DMS53 (cell line): ENCODE measurements at places on chromosomes 1 and 21.

DNA sequence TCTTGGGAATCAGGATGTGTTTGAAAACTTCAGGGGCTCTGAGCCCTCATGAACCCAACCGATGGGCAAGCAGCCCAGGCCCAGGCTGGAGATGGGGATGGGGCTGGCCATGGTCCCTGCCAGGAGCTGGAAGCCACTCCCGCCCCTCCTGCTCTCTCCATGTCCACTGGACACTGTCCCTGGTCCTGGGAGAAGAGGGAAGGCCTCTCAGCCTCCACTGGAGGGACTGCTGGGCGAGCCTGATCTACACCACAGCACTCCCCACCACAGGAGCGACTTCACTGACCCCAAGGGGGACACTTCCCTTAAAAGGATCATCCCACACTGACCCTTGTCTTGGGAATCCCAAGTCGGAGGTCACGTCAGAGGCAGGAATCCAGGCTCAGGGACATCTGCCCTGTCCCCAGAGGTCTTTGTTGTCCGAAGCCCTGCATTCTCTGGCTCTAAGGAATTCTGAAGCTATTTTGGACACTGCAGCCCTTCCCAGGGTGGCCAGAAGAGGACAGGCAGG lies 16.9 kb upstream of the COL18A1 start:
- no peak for DNase-seq

DNA sequence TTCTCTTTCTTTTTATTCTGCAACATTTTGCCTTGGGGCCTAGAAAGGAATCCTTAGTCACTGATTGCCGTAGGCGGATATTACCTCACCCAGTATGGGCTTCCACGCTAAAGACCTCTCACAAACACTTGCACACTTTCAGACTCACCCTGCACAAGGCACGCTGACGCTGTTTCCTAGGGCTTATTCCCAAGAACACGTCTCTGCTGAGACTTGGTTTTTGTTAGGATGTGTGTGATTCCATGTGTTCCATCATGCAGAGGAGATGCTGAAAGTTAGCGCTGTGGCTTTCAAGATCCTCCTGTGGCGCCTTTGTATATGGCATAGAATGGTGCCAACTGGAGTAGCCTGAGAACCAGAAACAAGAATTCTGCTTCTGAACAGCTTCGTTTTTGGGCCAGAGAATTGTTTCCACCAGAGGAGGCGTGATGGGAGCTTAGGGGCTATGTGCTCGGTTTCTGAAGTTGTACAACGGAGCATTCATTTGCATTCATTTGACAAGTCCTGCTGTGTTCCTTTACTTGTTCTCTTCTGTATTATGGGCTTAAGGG lies 297.0 kb downstream of the DISC1 start:
- peak; percentile 50 for DNase-seq

- DNase-seq: peak; percentile 16
These were observed 268.9 kb downstream of the TGFB2 start for GRCh38 chr1:218614031-218614430.

DNA sequence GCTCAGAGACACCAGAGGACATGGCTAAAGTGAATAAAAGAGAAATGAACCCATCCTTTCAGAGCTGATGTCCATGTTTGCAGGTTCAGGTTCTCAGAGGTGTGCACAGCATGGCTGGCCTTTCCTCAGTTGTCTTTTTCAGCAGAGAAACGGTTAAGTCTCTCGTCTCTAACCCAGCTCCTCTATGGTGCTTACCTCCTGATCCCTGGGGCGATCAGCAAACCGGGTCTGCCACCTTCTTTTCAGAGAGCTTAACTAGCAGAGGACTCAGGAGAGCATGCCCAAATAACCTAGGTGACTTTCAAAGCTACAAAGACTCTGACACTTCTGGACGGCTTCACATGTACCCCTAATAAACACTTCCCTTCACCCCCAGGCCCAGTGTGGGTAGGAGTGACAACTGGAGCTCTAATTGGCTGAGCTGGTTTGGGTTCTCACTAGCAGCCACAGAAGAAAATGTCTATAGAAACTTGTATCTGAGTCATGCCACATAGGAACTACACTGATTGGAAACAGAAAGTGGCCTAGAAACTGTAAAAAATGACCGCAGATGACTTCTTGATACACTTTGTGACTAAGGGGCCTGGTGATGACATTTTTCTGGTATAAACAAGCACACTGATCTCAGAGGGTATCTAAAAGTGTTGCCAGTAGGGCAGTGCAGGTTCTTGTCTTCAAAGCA lies at the start of gene AIM2:
Gene AIM2 (minus strand): TSS at position 329 of the 682 bp plus-strand sequence. CDS start 3,267 bp downstream, outside the sequence.
- no peak for DNase-seq

DNA sequence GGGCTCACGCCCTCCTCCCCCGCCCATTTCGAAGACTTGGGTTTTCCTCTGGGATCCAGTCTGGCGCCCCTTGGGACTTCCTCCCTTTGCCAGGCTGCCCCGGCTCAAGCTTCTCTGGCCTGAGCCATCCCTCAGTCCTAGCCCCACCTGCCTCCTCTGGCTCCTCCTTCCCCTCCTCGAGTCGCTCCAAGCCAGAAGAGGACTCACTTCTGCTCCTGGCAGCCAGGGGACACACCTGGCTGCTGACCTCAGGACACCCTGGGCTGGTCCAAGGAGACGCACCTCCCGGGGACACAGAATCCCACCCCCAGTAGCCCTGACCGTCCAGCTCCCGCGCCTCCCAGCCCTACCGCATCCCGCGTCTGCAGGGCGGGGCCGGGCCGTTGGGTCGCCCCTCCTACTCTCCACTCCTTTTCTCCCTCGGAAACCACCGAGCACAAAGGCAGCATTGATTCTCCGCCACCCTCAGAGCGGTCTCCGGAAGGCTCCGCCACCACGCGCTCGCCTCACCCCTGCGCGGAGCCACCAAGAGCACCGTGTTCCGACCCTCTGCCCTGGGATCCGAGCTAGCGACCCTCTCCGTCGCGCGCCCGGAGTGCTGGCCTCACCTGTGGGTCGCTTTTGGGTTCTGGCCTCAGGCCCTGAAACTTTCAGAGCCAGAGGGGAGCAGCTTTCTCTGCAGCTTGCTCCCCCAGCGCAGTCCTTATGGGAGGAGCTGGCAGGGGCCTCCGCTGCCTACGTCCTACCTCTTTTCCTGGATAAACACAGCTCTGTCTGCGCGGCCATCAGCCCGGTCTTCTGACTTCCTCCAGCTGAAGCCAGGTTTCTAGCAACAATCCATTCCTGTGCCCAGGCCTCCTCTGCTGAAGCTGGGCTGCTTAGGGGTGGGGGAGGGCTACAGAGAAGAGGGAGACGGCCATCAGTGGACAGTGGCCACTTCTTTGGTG lies at the start of gene C2CD4D:
Gene C2CD4D (minus strand): TSS at position 364 of the 947 bp plus-strand sequence. CDS start 831 bp downstream, outside the sequence.
- DNase-seq: peak; percentile 99

GRCh38 chr1:205330150-205330549 lies 8.6 kb upstream of the NUAK2 start:
- no peak for DNase-seq

DNA sequence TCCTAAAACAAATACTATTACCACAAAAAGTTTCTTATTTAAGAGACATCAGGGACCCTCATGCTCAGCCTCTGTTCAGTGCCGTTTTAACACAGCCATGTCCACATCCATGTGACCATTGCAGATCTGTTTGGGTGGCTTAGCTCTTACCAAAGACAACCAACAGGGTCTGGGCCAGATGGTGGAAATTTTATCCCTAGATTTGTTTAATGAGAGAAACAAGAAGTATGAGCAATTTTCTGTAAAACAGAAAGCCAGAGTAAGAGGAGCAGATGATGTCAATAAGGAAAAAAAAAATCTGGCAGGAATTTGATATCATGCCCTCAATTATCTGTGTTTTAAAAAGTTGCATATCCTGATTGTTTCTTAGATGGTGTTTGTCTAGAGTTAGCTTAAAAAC lies 299.9 kb downstream of the TM2D1 start:
- peak; percentile 37 for DNase-seq

- peak; percentile 24 for DNase-seq
These were observed 121.8 kb upstream of the RUNX3 start for GRCh38 chr1:25051906-25052305.

GRCh38 chr21:27580276-27580675 lies 613.4 kb upstream of the ADAMTS5 start:
- no peak for DNase-seq

DNA sequence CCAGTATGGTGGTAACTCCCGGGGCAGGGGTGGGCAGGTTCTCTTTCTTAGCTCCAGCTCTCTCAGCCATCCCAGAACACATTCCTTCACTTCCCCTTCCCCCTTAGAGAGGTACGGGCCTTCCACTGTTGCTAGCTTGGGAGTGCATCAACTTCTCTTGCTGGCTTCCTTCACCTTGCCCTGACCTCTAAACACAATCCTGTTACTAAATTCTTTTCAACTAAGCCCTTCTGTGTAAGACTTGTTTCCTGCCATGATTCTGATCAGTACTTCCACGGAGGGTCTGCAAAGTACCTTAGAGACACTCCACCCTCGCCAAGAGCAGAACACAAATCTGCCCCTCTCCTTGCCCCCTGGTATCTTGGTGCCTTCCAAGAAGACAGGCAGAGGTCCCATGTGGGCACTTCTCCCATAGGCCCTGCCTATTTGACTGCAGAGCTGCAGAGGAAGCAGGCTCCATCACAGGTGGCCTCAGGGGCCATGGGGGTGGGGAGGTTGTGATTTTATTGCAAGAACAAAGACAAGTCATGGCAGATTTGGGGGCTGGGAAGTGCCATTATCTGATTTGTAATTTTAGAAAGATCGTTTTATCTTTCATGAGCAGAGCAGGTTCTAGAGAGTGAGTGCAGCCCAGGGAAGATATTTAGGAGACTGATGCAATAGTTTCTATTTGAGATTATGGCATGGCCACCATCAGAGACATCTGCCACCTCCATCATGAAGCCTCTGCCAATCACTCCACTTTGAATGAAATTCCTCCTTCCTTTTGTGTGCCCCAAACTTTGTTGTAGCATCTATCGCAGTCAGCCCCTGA lies 182.5 kb upstream of the JUN start:
- DNase-seq: no peak

- no peak for DNase-seq
These were observed 31.5 kb downstream of the RGS8 start for GRCh38 chr1:182652933-182653332.

- DNase-seq: no peak
These were observed 127.1 kb upstream of the CACYBP start for GRCh38 chr1:174872615-174873058.

GRCh38 chr1:212671342-212672031 lies 28.2 kb downstream of the BATF3 start:
- peak; percentile 98 for DNase-seq

DNA sequence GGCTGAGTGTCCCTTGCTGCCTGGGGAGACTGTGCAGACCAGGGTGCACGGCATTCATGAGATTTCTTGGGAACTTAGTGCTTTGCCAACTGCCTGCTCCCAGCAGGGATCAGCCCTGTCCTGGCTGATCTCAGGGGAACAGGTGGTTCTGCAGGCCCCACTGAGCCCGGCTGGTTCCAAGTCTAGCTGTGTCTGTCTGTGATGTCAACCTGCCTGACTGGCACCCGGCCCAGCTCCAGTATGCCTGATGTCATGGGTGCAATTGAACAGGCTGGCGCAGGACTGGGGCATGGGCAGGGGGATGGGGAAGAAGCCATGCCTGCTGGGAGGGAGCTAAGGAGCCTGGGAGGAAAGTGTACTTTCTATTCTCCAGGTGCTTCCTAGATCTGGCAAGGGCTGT lies 227.1 kb downstream of the GRIK3 start:
- no peak for DNase-seq

DNA sequence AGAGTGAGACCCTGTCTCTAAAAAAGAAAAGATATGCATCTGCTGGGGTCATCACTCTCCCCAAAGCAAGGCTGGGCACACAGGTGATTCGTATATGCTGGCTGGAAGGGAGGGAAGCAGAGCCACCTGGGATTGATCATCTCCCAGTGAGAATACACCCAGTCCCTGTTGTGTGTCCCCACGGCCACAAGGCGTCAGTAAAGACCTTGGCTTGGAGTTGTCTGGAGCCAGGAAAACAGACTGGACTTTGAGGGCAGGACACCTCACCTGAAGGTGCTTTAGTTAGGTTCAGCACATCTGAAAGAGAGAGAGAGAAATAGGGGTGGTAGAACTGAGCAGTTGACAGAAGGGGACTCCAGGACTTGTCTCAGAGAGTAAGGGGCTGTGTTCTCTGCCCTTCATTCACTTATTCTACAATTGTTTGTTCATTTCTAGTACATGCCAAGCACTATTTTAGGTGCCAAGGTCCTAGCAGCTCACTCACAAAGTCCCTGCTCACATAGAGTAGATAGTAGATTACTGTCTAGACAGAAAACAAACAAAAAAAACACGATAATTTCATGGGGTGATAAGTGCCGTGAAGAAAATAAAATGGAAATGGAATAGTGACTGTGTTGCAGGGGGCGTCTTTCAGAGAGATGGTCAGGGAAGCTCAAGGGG lies 13.5 kb downstream of the CITED4 start:
- peak; percentile 90 for DNase-seq

GRCh38 chr1:34759503-34760357 lies at the start of gene GJB4:
Gene GJB4, plus strand, starts transcription at chr1:34759740. Its CDS starts 1,515 bp downstream, at chr1:34761255.
- peak; percentile 15 for DNase-seq

GRCh38 chr1:229231754-229232119 lies 39.2 kb upstream of the RAB4A start:
- peak; percentile 77 for DNase-seq

GRCh38 chr1:65009176-65009575 lies 42.8 kb upstream of the JAK1 start:
- no peak for DNase-seq

- no peak for DNase-seq
These were observed 43.2 kb upstream of the PBX1 start for GRCh38 chr1:164515711-164516331.

GRCh38 chr1:40078512-40079333 lies 18.3 kb downstream of the PPT1 start:
- DNase-seq: peak; percentile 85

DNA sequence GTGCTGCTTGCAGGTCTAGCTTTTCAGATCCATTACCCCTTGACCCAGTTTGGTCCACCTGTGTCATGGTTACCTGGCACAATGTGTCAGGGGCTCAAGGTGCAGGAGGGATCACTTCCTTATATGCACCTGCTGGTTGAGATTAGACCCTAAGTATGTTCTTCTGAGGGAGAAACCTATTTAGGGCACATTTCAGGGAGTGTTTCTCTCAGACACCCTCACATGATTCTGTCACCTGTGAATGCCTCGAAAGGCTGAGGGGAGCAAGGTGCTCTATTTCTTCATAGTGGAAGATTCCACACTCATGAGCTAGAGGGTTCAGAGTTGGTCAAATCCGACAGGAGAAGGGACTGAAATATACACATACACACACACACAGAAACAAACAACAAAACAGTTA lies 15.5 kb downstream of the HSD3B2 start:
- DNase-seq: no peak

- peak; percentile 91 for DNase-seq
These were observed at the start of gene ZFP69 for GRCh38 chr1:40476924-40477677. Gene ZFP69, plus strand, starts transcription at chr1:40477290. Its CDS starts 2,072 bp downstream, at chr1:40479362.

- DNase-seq: no peak
These were observed 4.9 kb downstream of the CD1A start for GRCh38 chr1:158259117-158259516.

DNA sequence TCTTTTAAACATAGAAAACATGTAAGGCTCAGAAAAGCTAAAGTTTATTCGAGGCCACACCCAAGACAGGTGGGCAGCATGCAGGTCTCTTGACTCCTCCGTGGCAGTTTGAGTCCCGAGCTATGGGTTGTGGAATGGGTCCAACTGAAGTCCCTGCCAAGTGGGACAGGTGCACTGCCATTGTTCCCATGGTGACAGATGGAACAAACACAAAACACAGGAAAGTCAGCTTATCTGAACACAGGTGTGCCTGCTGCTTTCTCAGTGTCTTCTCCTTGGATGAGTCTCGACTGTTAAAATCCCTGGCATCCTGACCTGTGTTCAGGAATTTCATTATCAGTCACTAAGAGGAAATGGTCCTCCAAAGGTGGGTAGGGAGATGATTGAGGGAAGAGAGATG lies 99.0 kb upstream of the RAB4A start:
- DNase-seq: peak; percentile 99

- DNase-seq: peak; percentile 96
These were observed at the start of gene GNB1 for GRCh38 chr1:1890506-1891348. Gene GNB1, minus strand, starts transcription at chr1:1891087. Its CDS starts 65,634 bp downstream, at chr1:1825453.

- no peak for DNase-seq
These were observed 163.7 kb downstream of the ROR1 start for GRCh38 chr1:63937461-63938022.
